ENCODE measurements at places on chromosomes 2 and 18.

DNA sequence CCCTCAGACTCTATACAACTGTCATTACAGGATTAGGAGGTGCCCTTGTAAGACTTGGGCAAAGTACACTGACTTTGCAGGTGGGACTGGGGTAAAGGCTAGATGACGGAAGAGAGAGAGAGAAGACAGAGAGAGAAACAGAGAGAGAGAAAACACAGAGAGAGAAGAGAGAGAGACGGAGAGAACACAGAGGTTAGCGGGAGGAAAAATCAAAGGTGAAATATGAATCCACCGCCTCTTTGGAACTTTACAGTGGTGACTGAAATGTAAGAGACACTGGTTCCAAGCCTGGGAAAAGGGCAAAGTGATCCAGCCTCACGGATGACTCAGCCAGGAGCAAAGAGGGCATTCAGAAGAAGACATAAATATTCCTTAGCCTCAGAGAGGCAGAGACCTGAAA lies 25.1 kb upstream of the CAB39 start:
- DNase-seq, result no peak

- DNase-seq, result no peak
Observed at GRCh38 chr2:232699110-232699509, 2.0 kb downstream of the GIGYF2 start.

DNA sequence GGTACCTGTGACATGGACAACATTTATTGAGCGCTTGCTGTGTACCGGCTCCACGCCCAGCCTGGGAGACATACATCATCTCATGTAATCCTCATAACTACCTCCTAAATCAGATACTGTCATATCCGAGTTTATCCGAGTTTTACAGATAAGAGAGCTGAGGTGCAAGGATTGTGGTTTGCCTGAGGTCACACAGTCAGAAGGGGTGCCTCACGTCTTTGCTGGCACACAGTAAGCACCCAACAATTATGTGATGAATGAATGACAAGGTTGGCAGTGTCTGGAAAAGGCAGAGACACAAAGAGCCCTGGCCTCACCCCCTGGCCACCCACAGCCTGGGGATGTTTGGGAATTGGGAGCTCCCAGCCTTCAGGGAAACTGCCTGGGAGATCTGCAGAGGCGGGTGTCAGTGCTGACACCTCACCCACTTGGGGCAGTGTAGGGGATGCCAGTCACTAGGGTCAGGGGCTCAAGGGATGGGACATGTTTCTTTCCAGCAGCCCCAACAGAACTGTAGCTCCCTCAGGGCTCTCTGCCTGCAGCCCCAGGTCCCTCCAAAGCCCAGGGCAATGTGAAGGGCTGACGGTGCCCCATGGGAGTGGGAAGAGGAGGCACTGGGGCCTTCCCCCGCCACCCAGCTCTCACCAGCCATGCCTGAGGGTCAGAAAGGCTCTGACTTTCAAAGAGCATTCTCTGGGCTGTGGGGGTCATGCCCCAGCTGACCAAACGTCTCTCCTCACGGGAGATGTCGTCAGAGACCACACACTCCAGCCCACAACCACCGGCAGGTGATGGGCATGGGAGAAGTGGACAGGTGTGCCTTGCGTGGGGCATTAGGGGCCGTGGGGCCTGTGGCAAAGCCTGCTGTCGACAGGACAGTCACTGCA lies 157.5 kb downstream of the ZFP36L2 start:
- DNase-seq, result no peak

DNA sequence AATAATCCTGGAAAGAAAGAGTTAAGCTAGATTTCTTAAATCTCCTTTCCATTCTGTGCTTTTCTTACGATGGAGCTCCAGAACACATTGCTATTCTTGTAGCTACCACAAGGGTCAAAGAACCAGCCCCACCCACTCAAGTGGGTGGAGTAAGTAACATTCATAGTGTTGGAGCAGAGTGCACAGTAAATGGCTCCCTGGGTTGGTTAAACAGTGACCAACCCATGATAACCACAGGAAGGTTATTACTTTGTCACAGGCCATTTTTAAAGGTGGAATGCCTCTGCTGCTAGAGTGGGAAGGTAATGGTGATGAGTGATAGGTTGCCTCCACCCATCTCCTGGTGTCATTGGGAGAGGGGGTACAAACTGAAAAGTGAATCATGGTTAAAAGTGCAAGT lies 13.9 kb downstream of the ARPC2 start:
- DNase-seq, result no peak

DNA sequence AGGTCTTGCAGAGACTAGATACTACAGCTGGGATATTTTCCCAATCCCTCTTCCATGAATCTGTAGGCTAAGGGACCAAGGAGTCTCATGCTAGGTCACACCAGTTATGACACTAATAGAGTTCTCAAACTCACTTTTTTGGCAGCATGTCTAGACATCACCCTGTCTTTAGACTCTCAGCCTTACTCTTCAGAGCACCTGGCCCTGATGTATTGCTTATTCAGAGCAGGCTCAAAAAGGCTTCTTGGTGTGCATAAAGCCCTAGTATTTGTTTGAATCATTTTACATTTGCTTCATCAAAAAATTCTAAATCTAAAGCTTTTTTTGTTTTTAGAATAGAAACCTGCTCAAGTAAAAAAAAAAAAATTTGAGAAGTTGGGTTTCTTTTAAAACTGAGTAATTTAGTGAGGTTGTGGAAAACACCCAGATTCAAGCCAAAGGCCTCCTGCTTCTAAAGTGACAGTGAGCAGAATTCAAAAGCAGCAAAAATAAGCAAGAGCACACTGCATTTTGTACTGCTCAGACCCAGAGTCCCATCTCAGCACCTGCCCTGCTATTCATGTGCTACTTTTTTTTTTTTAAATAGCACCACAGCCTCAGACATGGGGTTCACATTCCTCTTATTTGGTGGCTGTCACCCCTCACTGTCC lies 18.0 kb upstream of the DNAH6 start:
- DNase-seq, result no peak

- DNase-seq, result no peak
Observed at GRCh38 chr18:35029770-35030169, 11.4 kb upstream of the MAPRE2 start.
